ENCODE measurements at places on chromosomes 4 and X.

- no peak for DNase-seq
Observed at GRCh38 chr4:90357117-90357710, 230.0 kb downstream of the CCSER1 start.

DNA sequence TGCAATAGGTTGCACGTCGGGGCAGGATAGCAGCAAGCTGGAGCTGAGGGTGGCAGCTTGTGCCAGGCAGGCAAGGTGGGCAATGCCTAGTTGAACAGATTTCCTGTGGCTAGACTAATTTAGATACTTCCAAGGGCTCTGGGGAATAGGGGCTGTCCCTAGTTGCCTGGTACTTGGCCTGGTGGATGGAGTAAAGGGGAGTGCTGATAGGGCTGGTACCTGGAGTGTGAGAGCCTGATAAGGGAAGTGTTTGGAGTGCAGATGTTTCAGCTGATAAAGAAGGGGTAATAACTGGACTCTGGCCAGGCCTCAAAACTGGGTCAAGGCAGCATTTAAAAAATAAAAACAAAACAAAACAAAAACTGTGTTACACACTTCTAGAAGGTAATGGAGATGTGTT, 665.5 kb downstream of the CCSER1 start:
- DNase-seq = no peak

GRCh38 chr4:104915864-104916263, 230.8 kb upstream of the TET2 start:
- DNase-seq = no peak

- no peak for DNase-seq
Observed at GRCh38 chr4:159204566-159204965, 101.7 kb downstream of the RAPGEF2 start.

DNA sequence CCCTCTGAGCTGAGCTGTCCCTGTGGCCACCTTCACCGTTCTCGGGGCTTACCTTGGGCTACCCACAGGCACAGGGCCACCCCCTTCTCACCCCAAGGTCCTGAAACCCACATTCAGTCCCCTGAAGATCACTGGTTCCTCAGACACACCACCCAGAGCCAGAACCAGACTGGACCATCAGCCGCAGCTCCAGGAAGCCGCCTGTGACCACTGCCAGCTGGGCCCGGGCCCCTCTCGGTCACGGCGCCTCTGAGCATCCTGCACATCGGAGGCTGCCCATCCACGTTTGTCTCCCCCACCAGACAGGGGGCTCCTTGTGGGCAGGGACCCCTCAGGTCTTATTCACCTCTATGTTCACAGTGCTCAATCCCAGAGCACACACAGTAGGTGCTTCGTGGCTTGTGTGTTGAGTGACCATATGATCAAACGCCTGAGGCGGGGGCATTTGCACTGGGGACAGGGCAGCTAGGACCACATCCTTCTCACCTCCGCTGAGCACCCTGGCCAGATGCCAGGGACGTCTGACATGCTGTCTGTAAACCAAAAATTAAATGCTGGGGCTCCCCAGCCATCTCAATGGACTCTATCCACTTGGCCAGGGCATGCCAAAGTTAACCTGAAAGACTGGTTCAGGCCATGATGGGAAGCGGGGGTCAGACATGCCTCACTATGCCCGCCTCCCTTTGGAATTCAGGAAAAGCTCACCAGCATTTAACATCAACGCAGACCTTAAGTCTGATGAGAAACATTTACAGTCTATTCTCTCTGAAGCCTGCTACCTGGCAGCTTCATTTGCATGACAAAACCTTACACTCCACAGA, 109.4 kb upstream of the AFAP1 start:
- no peak for DNase-seq

DNA sequence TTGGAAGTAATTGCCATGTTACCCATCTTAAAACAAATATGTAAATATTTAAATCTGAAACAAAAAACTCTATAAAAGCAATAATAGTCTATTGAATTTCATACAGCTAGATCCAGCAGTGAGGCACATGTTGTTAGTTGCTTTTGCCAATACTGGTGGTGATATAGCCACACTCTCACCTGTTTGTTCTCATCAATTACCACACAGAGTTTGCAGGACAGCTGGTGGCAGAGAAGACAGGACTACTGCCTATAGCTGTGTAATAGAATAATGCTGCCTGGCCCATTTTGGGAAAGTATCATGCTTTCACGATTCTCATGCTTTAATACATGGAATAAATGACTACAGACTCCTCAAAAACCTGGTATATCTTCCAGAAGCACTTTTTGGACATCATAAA, 3.7 kb upstream of the PRR32 start:
- no peak for DNase-seq

DNA sequence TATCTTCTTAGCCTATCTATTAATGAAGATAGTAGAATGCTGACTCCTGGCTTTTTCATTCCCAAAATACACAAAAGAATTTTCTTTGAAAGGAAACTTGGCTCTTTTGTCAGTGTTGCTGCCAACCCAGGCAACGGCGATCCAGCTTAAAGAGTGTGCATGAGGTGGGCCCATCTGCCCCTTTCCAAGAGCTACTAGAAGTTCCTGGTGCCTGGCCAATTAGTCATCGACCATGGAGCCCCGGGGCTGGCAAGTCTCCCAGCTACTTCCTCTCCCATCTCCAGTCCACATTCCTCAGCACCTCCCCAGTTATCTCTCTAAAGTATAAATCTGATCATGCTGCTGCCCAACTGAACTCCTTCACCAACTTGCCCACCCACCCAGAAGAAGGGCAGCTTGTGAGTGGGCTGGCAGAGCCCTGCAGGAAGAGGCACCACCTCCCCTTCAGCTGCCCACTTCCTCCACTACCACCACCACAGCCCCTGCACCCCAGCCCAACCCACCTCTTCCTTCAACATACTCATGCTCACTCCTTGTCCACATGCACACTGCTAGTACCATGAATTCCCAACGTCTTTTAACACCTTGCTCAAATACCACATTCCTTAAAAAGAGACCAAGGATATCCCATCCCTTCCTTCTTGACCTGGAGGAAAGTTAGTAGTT, 158.2 kb upstream of the MAP3K15 start:
- no peak for DNase-seq

DNA sequence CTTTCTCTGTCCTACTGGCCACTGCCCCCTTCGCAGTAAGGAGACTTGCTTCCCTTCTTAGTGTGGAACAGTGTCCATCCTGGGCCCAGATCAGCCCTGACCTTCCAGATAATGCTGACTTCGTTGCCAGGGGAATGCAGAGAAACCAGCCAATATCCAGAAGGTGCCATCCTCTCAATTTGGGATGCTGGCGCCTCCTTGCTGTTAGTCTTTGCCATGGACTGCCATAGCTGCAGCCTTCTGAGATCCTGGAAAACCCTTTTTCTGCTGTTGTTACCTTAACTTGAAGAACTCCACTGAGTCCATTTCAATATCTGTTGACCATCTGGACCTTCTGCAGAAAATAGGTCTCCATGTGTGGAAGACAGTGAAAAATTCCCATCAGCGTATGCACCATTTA, 21.8 kb downstream of the RAI2 start:
- no peak for DNase-seq

DNA sequence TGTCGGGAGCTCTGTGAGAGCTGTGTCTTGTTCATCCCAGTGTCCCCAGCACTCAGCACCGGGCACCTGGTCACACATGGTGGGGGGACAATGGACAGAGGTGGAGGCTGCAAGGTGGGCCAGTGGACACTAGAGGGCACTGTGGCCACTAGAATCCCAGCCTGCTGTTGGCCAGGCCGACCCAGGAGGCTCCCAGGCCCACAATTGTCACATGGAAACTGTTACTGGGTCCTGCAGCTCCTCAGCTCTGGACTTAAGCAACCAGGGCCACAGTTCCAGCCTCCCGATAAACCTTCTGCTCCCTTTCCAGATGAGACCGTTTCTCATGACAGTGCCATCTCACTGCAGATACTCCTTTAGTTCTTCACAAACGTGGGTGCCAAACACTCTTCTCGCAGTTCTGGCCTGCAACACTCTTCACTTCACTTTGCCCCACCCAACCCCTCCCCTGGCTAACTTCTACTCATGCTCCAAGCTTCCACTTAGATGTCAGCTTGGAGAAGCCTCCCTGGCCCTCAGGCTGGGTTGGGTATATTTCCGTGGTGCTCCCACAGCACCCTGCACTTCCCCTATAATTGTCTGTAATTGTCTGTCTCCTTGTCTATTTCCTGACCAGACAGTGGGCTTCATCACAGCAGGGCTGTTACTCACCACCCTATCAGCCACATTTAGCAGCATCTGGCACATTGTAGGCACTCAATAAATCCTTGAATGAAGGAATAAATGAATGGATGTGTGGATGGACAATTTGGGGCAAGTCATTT, 3.5 kb upstream of the IQSEC2 start:
- no peak for DNase-seq

GRCh38 chr4:183284965-183285364, 35.1 kb downstream of the CLDN22 start:
- DNase-seq = no peak

- DNase-seq = no peak
Observed at GRCh38 chrX:14564058-14564457, 34.7 kb downstream of the GLRA2 start.

DNA sequence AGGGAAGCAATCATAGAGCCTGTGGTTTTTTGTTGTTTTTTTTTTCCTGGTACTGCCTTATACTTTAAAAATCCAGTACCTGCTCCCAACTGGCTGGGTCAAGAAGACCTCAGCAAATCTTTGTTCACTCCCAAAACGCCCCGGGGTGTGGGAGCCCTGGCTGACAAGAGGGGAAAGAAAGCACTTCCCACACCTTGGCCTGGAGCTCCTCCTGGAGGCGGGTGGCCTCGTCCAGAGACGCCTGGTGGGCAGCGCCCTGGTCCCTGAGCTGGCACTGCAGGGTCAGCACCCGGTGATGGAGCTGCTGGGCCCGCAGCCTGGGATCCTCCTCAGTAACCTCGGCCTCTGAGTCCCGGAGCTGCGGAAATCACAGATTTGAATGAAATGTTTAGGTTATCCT, 38.2 kb downstream of the C4orf50 start:
- DNase-seq = no peak

GRCh38 chrX:29530501-29530900, 684.9 kb upstream of the MAGEB2 start:
- DNase-seq = no peak

- DNase-seq = no peak
Observed at GRCh38 chr4:10981096-10981495, 296.5 kb upstream of the CLNK start.

DNA sequence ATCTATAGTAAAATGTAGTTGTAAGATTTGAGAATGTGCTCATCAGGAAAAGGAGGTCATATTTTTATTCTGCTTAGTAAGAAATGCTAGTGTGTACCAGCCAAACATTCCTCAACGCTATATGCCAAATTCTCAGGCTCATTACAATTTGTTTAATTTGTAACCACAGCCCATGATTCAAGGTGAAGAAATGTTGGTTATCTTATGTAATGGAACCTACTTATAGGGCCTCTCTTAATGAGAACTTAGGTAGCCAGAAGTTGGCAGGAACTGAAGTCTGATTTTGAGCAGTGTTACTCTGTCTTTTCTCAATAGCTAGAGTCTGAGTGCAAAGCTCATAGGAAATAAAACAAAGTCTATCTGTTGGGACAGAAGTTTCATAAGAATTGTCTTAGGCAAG, 595.0 kb downstream of the GLUD2 start:
- DNase-seq = no peak

DNA sequence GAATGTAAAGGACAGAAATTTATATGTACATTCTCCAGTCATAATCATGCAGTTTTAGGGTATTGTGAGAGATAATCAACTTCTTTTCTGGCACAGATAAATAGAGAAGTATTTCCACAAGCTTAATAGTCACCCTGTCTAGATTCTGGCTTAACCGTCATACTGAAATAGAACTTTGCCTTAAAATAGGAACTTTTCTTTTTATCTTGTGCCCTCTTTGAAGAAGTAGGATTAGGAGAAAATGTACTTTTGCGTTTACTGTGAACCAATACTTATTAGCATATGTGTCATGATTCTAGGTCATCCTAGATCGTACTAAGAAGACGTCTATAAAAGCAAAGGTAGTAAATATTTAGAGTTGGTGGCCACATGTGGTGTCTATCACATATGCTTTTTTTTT, 95.4 kb downstream of the NFKB1 start:
- no peak for DNase-seq

- no peak for DNase-seq
Observed at GRCh38 chr4:123599061-123599919, 202.7 kb downstream of the SPRY1 start.

DNA sequence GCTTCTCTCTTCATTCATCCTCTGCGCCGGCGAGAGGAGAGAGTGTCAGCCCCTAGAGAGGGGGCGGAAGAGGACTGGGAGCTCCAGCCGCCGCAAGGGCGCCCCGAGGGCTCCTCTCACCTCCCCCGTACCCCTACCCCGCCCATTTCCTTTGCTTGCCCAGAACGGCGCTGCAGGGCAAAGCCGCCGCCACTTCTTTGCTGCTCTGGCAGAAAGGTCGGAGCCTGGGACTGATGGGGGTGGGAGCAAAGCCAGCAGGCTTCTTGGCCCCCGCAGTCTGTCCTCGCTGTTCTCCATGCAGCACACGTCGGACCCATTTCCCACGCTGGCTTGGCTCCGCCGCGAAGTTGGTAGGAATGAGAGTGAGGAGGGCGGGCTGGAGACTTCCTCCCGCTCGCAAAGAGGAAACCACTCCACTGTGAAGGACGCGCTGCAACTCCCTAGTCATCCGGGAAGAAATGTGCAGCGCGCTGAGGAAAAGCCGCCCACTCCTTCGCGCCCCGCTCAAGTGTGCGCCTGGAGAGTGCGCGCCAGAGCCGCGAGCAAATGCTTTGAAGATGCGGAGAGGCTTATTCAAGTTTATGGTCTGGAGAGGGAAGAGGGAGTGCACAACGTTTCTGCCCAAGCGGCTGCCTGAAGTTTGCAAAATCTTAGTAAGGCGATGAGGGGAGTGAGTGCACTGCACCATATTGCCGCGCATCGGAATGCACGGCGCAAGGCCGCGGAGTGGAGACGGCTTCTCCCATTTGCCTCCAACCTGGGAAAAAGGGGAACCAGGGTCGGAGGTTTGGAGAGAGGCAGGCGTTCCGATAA, 2.8 kb upstream of the PCDH7 start:
- no peak for DNase-seq

- DNase-seq = no peak
Observed at GRCh38 chr4:111127841-111128240, 505.0 kb upstream of the PITX2 start.

GRCh38 chr4:138307319-138307718, 65.2 kb upstream of the SLC7A11 start:
- DNase-seq = no peak

- no peak for DNase-seq
Observed at GRCh38 chr4:145076469-145076855, 21.5 kb downstream of the ANAPC10 start.

- no peak for DNase-seq
Observed at GRCh38 chr4:89739311-89739988, 97.5 kb downstream of the SNCA start.
